Ecto neural progenitor cell (in vitro differentiated cells): ENCODE measurements at places on chromosomes 5 and 9.

DNA sequence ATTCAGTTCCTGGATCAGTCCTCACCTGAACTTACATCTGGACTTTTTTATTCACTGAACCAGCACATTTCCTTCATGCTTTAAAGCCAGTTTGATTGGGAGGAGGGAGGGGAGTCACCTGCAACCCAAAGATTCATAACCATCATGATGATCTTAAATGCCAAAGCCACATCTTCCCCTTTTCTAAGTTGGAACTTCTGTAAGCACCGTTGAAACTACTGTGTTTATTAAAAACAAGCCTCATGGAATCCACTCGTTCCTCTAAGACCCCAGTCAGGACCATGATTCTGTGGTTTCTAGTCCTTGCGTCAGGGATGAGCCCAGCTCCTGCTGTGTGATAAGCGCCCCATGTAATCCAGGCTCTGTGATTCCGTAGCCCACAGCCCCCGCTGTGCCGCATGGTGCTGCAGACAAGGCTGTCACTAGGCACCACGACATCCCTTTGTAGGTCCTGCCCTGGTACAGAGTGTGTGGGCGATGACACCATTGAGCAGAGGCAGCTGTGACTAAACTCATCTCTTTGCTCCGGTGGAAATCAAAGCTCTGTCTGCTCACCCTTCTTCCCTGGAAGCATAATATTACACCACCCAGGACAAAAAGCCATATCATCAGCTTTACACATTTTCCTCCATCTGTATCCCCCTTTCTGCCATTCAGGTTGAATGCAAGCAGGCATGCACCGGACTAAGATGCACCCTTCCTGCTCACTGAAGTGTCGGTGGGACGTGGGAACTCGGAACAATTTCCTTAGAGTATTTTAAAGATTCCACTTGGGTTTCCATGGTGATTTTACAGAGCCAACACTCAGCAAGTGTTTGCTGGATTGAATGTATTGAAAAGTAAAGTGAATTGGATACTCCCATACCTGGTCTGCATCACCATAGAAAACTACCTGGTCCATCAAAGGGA is 132.0 kb upstream of the FSTL4 start:
- no peak for DNase-seq

DNA sequence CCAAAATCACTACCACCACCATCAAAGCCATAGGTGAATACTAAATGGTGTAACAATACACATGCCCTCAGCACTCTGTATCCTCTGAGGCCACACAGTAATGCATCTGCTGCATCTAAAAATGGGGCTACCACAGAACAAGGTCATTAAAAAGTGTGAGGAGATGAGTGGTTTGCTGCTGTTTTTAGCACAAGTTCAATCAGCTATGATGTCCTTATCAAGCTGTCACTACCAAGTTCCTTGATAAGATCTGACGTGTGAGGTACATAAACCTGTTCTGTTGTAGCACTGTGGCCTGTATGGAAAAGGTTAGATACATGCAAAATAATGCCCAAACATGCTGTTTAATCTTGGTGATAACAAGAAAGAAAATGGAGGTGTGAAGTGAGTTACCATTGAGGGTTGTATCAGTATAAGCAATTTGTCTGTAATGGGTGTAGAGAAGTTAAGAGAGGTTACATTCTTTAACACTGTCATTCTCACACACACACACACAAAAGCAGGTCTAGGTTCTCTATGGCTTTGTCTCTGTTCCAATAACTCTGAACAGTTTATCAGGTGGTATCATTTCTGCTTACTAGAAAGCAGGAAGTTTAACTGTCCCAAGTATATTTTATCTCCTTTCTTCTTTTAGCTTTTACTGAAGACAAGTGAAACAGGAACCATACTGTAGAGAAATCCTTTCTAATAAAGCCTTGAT is 252.9 kb downstream of the CWC27 start:
- no peak for DNase-seq

GRCh38 chr5:131142970-131143617 is 22.0 kb downstream of the HINT1 start:
- no peak for DNase-seq

DNA sequence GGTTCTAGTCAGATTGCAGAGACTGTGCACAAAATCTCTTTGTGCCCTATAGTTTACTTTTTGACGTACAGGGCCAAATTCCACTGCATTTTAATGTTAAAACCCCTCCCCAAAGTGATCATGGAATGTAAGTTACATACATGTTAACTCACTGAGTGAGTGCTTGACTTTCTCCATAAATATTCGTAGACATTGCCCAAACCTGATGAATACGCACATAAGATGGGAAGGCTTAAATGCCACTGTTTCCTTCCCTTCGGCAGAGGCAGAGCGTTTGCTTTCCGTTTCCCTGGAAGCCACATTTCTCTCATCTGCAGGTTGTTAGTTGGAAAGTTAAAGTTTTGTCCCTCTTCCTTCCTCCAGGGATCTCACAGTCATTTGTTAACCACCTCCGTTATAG is 286.2 kb downstream of the MCTP1 start:
- DNase-seq: no peak

GRCh38 chr9:92406477-92406876 is 2.1 kb upstream of the OGN start:
- DNase-seq: no peak

DNA sequence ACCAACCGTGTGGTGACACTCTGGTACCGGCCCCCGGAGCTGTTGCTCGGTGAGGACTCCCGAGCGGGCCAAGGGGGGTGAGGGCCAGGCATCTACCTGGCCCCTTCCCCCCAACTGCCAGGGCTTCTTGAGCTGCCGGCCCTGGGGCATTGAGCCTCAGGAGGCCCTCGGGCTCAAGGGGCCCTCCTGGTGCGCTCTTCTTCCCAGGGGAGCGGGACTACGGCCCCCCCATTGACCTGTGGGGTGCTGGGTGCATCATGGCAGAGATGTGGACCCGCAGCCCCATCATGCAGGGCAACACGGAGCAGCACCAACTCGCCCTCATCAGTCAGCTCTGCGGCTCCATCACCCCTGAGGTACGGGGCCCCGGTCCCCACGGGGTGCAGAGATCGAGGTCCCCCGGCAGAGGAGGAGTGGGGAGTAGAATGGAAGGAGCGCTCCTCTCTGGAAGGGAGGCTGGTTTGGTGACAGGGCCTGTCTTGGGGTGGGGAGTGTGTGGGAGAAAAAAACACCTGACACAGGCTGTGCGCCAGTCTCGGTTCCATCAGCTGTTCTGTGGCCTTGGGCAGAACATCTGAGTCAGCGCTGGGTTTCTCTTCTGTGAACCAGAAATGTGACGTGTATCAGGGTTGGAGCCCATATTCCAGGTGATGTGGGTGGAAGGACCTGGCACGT is 2.6 kb downstream of the CDK9 start:
- DNase-seq: no peak
